ENCODE measurements at places on chromosomes 1 and 21. TPM values are rescaled to one million over a fixed set of nuclear protein-coding genes. Genes with fewer than 3 reads are reported as not detected.

Gene NME7
- 4.1 TPM for total RNA-seq

GRCh38 chr1:44421446-44421884, 16.4 kb downstream of the RNF220 start:
- no peak overlapping the region for H3K4me3 ChIP-seq
- no peaks in the 10 kb centered on the region for H3K4me1 ChIP-seq
- no peaks in the 10 kb centered on the region for H3K36me3 ChIP-seq

DNA sequence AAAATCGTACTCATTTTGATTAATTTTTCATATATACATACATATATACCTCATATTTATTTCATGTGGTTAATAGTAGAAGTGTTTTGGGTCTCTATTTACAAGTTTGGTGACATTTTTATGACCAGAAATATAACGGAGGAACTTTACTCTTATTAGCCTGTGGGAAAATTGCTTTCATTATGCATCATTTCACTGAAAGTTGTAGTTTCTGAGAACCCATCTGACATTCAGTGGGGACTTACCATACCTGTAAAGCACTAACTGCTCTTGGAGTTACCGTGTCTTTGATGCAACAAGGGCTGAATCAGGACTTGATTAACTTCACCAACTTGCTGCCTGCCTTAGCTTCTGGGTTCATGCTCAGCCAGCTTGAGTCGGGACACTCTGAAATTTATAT, 49.9 kb upstream of the ITPKB start:
- H3K4me3 ChIP-seq, result no peak overlapping the region
- no peaks in the 10 kb centered on the region for H3K27me3 ChIP-seq
- no peak for DNase-seq

DNA sequence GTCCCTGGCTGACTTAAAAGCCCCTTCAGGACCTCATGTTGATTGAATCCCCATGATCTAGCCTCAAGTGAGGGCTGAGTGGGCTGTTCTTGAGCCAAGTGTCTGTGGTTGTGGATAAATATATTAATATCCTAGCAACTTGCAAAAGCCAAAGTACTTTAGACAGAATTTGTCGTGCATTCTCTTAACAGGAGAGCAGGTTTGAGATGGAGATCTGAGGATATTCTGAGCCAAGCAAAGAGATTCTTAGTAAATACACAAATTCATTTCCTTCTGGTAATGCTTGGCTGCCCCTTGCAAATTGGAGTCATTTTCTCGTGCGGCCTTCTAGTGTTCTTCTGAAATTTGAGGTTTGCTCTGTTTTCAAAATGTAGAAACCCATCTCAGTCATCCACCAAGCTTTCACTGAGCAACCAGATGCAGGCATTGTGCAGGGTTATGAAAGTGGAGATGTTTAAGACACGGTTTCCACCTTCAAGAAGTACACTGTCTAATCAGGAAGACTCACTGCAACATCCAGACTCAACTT, 242.1 kb upstream of the JUN start:
- no peak overlapping the region for H3K27ac ChIP-seq
- no peak overlapping the region for H3K4me3 ChIP-seq
- no peaks in the 10 kb centered on the region for H3K36me3 ChIP-seq
- DNase-seq, result no peak

Gene SIPA1L2
- 53.6 TPM for total RNA-seq

DNA sequence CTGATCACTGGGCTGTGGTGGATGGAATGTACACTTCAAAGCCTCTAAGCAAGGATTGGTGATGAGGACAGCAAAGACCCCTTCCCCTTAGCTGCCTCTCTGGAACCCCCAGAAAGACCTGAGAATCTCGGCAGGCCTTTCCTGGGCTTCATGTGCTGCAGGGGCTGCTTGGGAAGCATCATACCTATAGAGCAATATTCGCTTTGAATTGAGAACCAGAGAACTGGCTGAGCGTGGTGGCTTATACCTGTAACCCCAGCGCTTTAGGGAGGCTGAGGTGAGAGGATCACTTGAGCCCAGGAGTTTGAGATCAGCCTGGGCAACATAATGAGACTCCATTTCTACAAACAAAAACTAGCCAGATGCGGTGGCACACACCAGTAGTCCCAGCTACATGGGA, 22.0 kb downstream of the CSF1 start:
- H3K36me3 ChIP-seq, result no peaks in the 10 kb centered on the region
- H3K4me1 ChIP-seq, result peaks cover 18% of the 10 kb centered on the region
- H3K4me3 ChIP-seq, result no peak overlapping the region
- DNase-seq, result peak; percentile 14
- H3K27me3 ChIP-seq, result no peaks in the 10 kb centered on the region
- H3K27ac ChIP-seq, result no peak overlapping the region

DNA sequence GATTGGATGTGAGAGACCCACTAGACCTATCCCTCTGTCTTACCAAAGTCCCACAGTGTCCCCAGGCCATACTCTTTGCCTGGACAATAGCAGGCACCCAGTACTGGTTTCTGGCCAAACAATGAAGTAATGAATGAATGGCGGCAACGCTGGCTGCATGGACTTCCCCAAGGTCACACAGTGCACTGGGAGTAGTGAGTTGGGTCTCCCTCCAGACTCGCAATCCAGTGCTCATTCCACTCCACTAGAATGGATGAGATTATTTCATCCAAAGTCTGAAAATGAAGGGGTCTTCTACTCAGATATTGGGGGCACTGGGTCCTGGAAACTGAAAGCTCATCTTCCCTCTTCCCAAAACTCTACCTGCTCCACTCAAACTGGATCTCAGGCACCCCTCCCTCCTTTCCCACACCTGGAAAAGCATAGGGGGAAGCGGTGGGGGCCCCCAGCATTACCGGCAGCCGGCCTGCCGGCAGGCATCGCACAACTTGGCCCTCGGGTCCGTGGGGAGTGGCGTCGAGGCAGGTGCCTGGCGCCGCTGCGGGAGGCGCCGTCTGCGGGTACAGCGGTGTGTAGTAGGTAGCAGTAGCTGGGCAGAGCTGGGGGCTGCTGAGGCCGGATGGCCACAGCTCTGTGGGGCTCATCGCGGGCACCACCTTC, 816 bp downstream of the E2F2 start:
- H3K36me3 ChIP-seq, result no peaks in the 10 kb centered on the region
- H3K4me1 ChIP-seq, result peaks cover 28% of the 10 kb centered on the region
- H3K4me3 ChIP-seq, result peak overlapping the region; percentile 63
- H3K27me3 ChIP-seq, result no peaks in the 10 kb centered on the region

DNA sequence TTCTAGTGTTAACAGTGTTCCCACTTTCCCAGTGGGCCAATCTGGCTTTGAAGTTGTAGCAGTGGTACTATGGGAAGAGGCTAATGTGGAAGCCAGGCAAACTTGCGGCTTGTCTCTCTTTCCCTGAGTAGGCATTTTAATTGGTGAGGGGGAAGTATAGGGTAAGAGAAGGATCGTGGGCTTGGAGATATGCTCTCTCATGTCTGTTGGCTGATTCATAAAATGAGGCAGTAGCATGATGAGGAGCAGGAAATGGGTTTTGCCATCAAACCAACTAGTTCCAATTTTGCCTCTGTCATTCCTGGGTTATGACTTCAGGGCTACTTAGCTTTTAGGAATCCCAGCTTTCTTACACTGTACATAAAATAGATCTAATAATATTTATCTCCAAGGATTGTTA, 12.1 kb downstream of the C8A start:
- H3K4me3 ChIP-seq, result no peak overlapping the region
- no peaks in the 10 kb centered on the region for H3K36me3 ChIP-seq

DNA sequence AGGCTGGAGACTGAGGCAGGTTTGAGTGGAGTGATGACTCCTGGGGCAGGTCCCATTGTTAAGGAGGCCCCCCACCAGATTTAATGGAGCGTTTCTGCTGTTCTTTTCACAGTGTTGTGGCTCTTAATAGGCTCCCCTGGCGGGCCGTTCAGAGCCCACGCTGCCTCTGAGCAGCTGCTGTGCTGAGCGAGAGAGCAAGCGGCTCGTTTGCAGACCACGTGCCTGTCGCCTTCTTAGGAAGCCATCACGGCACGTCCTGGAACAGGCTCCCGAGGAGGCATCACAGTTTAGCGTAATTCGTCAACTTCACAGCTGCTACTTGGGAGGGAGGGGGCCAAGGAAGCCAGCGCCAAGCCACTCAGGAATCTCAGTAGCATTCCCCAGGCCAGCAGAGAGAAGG, 70.5 kb upstream of the CTTNBP2NL start:
- no peak overlapping the region for H3K4me3 ChIP-seq
- H3K36me3 ChIP-seq, result no peaks in the 10 kb centered on the region
- no peak for DNase-seq

DNA sequence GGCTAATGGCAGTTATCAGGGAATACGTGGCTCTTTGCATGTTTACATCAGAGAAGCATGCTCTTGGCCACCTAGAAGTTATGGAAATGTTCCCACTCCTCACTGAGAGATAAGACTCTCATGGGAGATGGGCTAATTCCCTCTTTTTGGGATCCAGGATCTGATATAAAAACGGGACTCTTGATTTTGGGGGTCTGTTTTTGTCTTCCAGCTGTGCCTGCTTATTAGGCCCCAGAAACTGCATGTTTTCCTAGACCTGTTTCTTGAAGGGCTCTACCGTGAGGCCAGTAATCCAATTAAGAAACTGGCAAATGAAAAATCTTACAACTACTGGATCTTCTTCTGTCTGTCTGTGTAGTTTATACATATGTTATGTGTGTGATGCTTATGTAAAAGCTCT, 47.0 kb upstream of the PTCH2 start:
- no peaks in the 10 kb centered on the region for H3K36me3 ChIP-seq
- H3K4me1 ChIP-seq, result no peaks in the 10 kb centered on the region
- no peak for DNase-seq
- H3K27me3 ChIP-seq, result no peaks in the 10 kb centered on the region

DNA sequence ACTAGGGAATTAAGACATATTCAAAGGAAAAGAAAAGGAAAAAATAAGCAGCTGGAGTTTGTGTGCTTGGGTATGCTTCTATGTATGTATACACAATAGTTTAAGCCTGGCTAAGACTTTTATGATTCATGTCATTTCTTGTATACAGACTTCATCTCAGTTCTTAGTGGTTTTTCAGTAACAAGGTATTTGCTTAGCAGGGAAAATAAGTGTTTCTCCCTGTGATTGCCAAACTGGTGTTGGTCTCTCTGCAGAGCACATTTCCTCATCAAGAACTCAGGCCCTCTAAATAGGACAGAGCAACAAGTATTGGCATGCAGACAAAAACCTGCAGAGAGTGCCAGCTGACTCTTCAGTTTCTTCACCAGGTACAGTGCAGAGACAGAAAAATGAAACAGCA, 484.4 kb upstream of the ZRANB2 start:
- no peak for DNase-seq
- H3K27ac ChIP-seq, result no peak overlapping the region
- H3K27me3 ChIP-seq, result no peaks in the 10 kb centered on the region
- H3K36me3 ChIP-seq, result no peaks in the 10 kb centered on the region

- no peak overlapping the region for H3K27ac ChIP-seq
- H3K36me3 ChIP-seq, result no peaks in the 10 kb centered on the region
- no peak for DNase-seq
- H3K4me1 ChIP-seq, result no peaks in the 10 kb centered on the region
- H3K4me3 ChIP-seq, result no peak overlapping the region
- H3K27me3 ChIP-seq, result no peaks in the 10 kb centered on the region
Observed at GRCh38 chr1:116686723-116687352, 19.3 kb upstream of the IGSF3 start.

- H3K27me3 ChIP-seq, result no peaks in the 10 kb centered on the region
- DNase-seq, result no peak
- H3K4me1 ChIP-seq, result peaks cover 4% of the 10 kb centered on the region
- H3K4me3 ChIP-seq, result peak overlapping the region; percentile 47
Observed at GRCh38 chr1:17119773-17120480, 676 bp upstream of the PADI2 start.

DNA sequence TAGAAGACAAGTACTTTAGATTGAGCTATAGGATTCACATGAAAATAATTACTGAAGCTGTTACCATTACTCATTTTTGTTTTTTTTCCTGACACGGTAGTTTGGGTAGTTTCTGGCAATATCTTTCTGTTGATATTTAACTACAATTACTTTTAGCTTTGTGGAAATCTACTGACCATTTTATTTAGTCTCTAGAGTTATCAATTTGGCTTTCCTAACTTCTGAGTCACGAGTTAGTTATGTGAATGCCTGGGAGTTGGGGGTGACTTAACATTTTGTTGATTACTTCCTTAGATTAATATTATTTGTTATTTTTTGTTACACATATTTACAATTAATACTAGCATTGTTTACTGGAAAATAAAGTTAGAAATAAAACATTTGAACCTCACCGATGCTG, 160.6 kb downstream of the HMCN1 start:
- H3K4me3 ChIP-seq, result no peak overlapping the region
- no peak for DNase-seq
- no peaks in the 10 kb centered on the region for H3K27me3 ChIP-seq
- no peaks in the 10 kb centered on the region for H3K4me1 ChIP-seq

DNA sequence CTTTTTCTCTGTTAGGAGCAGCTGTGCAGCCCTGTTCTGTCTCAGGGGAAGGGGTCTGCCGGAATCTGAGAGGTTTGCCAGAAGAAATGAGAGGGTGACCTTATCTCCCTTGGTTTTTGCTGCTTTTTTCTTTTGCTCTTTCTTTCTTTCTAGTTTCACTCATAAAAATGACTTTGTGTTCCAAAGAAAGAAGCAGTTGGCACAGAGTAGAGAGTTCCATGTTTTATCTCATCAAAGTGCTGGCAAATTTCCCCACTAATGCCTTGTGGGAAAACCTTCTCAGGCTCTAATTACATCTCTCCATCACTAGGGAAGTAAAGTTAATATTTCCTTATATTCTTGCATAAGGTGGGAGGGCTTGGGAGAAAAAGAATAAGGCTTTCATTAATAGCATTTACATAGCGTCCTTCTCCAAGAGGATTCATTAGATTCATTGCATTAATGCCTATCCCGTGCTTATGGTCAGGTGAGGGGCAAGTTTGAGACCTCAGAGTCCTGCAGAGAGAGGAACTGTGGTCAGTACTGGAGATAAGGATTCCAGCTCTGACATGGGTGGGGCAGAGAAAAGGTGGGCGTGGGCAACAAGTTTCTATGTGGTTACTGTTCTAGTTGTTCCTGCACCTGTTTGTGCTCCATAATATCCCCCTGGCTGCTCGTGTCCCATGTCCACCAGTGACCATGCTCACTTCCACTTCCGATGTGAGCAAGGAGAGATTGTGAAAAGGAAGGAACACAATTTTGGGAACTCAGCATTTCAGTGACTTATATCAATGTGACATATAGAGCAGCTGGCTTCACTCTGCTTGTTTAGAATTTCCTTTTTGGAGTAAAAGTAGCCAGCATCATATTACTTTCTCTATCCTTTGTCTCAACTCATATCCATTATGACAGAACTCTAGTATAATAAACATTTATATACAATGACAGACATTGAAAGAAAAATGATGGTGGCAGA, 79.5 kb downstream of the DISC1 start:
- H3K4me1 ChIP-seq, result no peaks in the 10 kb centered on the region
- no peak for DNase-seq
- no peaks in the 10 kb centered on the region for H3K36me3 ChIP-seq
- no peak overlapping the region for H3K4me3 ChIP-seq

GRCh38 chr1:208646431-208646830, 402.2 kb upstream of the PLXNA2 start:
- H3K4me1 ChIP-seq, result no peaks in the 10 kb centered on the region
- no peak overlapping the region for H3K27ac ChIP-seq
- DNase-seq, result no peak

Gene TPTE
- total RNA-seq, result not detected

- H3K4me1 ChIP-seq, result no peaks in the 10 kb centered on the region
- H3K27me3 ChIP-seq, result no peaks in the 10 kb centered on the region
- no peak overlapping the region for H3K4me3 ChIP-seq
- no peak for DNase-seq
Observed at GRCh38 chr1:113834716-113835115, 22.4 kb upstream of the RSBN1 start.

Measured in colonic mucosa (tissue), 4 donors.